Left hindlimb (tissue), 1 donor: ENCODE measurements at places on chromosomes 5 and 9.
A peak's percentile ranks its signal among the peaks of the same experiment; 100 is the strongest.

GRCh38 chr9:130751631-130752355, 58.2 kb downstream of the EXOSC2 start:
- DNase-seq: no peak

DNA sequence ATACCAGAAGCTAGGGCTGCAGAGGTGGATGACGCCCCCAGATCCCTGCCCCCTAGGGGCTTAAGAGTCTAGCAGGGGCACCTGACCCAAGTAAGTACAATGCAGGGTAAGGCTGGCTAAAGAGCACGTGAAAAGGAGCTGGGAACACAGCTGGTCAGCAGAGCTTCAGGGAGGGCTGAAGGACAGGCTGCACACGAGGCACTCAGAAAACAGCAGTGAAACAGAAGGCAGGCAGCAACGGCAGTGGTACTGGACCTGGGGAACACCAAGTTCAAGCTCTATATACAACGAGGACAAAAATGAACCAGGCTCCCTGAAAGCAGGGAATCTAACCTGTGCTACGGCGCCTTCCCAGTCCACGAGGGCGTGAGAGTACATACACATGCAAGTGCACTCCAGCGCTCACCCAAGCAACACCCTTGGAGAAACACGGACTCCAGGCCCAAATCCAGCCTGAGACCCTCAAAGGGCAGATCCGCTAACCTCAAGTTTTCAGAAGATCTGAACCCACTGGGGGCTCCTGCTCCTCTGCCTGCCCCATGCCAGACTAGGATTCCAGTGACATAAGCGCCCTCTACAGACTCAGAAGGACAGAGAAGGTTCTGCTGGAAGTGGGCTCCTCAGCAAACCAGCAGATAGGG, 57.4 kb downstream of the PSMB7 start:
- DNase-seq: no peak

DNA sequence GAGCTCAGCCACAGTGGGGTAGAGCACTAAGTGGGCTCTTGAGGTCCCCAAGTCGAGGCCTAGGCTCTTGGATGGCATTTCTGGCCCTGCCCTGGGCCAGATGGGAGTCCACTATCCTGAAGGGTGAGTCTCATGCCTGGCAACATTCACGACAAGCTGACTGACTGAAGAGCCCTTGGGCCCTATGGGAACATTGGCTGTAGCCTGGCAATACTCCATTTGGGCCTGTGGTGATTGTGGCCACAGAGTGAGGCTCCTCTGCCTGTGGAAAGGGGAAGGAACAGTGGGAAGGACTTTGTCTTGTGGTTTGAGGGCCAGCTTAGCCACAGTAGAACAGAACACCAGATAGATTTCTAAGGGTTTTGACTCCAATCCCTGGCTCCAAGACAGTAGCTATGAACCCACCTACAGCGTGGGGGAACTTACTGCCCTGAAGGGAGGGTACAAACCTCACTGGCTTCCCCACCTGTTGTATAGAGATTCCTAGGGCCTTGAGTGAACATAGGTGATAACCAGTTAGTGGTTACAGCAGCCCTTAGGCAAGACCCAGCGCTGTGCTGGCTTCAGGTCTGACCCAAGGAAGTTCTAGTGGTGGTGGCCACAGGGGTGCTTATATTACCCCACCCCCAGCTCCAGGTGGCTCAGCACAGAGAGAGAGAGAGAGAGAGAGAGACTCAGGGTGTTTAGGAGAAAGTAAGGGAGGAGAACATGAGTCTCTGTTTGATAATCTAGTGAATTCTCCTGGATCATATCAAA, 72.4 kb downstream of the KIAA0825 start:
- no peak for DNase-seq

DNA sequence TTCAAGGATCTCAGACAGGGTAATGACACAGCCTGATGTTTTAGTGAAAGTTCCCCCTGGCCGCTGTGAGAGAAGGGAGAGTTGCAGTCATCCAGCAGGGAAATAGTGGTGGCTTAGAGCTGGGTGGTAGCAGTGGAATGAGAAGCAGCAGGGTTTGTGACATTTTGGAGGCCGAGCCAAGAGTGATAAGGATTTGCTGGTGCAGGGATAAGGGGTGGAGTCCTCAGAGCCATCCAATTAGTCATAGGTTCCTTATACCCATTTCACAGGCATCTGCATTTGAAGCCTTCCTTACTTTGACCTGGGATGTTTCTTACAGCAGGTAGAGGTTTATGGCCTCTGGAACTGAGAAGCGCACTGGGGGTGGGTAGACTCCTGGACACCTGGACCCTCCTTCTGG, 12.8 kb downstream of the JADE2 start:
- no peak for DNase-seq

- DNase-seq: no peak
These were observed 81.6 kb downstream of the KCNIP1 start for GRCh38 chr5:170585273-170585948.

- DNase-seq: no peak
These were observed 303.0 kb downstream of the FBXL17 start for GRCh38 chr5:108078882-108079281.

GRCh38 chr9:136204838-136205706, at the start of gene LHX3:
Gene LHX3 (minus strand): TSS chr9:136205128. CDS start chr9:136205012, 116 bp downstream.
- no peak for DNase-seq

DNA sequence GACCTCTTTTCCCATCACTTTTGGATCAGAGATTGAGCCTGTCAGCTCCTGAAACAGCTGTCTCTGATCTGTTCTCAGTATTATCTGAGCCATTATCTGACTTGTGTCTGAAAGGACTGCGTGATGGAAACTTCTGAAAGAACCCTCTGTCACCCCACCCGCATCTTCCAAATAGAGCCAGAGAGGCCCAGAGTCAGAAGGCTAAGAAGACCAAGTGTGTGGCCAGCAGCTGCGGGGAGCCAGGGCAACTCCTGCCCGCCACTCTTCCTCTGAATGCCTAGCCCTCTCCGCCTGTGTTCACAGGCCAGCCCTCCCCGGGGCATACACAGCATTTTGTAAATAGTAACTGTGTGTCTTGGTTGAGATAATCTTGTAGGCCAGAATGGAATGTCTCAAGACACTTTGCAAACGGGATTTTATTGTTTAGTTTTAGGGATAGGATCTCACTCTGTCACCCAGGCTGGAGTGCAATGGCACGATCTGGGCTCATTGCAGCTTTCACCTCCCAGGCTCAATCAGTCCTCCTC, 92.7 kb downstream of the AOPEP start:
- peak; percentile 33 for DNase-seq

GRCh38 chr5:10505517-10506095, 58.3 kb upstream of the ANKRD33B start:
- DNase-seq: no peak

GRCh38 chr9:34426347-34427074, 31.9 kb downstream of the FAM219A start:
- no peak for DNase-seq

GRCh38 chr9:86405086-86405491, 50.9 kb upstream of the TUT7 start:
- DNase-seq: no peak

DNA sequence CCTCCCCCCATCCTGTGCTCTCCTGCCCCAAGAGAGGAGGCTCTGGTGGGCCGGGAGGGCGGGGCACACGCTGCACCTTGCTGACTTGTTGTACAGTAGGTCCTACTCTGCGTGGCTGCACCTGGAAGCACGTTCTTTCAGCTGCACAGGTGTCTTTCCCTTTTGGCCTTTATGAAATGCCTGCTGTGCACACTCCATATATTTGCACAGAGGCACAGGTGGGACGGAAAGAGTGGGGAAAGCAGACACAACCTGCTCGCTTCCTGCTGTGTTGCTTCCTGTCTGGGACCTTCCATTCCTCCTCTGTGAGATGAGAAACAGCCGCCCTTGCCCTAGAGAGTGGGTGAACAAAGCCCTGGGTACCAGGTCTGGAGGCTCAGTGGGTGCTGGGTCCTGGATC, 4.8 kb downstream of the USP20 start:
- no peak for DNase-seq

DNA sequence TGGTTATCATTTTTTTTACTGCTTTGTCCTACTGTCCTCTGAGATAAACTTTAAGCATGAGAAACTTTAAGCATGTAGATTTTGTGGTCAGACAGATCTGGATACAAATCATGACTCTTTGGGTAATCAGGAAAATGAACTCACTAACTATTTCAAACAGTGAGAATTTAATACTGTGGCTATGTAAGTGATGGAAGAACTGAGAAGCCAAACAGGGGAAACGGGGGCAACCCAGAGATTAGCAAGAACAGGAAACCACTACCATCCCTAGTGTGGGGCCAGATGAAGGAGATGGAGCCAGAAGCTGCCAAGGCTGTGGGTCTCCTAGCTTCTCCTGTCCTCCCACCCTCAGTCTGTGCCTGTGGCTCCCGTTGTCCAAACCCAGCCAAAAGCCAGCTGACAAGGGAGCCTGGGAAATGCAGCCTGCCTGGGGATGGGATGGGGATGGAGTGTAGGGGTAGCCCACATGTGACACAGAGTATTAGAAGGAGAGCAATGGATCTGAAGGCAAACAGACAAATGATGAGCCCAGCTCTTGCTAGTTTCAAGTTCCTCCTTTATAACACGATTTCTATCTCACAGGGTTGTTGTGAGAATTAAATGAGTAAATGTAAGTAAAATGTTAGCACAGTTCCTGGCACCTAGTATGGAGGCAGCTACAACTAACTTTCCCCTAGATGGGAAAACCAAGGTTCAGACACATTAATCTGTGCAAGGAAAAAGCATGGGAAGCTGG, 27.7 kb upstream of the CDC23 start:
- DNase-seq: no peak

DNA sequence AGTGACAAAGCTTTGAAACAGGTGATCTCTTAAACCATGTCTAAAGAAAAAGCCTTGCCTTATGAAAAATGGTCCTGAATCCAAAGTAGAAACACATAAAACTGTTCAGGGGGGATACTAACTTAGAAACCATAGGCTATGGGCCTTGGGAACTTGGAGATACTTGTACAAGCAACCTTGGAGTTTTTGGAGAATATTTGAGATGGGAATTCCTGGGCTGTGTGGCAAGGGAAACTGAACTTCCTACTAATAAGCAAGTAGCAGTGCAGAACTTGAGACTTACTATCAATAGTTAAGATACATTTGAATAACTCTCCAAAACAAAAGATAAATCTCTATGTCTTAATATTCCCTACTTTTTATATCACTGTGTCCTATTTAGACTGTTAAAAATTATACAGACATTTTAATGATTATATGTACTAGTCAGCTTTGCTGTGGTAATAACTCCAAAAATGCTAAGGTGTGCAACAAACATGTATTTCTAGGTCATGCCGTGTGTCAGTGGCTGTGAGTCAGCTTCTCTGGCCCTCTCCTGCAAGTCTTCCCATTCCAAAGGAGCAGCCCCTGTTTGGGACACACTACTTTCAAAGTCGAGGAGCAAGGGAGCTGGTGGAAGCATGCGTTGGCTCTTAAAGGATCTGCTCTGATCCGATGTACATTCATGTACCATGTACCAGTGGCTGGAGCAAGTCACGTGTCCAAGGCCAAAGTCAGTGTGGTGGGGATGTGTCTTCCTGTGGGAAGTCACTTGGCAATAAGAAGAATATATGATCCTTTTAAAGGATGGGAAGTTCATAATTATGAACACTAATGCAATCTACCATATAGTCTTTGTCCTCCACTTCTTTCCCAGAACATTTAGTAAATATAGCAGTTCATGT, 39.6 kb downstream of the SNX30 start:
- no peak for DNase-seq

GRCh38 chr5:93705896-93706295, 35.5 kb downstream of the POU5F2 start:
- no peak for DNase-seq

- DNase-seq: no peak
These were observed 56.0 kb upstream of the ZNF354A start for GRCh38 chr5:178786417-178786816.

- no peak for DNase-seq
These were observed 582.6 kb downstream of the CETN3 start for GRCh38 chr5:89826938-89827337.

DNA sequence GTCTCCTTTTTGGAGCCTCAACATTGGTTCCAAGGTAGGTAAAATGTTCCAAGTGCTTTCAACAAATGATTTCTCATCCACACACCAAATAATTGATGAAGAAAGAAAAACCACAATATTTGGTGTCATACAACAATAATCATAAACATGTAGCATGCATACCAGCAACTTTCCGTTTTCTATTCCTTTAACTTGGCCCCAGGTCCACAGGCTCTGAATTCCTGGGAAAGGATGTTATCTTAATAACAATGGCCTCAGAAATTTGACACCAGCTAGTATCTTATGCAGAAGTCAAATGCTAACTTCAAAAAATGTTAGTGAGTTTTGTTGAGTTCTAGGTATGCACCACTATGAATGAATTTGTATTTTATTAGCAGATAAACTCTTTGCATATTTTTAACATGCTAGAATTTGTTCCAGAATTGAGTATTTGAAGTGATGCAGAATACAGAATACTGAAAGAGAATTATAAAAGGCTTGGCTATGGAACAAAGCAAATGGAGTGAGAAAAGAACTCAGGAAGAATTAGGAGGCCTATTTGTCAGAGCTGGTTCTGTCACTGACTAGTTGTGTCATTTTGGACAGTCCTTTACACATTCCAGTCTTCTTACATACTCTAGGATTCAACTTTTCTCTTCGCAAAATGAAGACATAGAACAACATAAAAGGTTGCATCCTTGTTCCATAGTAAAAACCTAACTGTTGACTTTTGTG, 435.3 kb upstream of the TNC start:
- no peak for DNase-seq

DNA sequence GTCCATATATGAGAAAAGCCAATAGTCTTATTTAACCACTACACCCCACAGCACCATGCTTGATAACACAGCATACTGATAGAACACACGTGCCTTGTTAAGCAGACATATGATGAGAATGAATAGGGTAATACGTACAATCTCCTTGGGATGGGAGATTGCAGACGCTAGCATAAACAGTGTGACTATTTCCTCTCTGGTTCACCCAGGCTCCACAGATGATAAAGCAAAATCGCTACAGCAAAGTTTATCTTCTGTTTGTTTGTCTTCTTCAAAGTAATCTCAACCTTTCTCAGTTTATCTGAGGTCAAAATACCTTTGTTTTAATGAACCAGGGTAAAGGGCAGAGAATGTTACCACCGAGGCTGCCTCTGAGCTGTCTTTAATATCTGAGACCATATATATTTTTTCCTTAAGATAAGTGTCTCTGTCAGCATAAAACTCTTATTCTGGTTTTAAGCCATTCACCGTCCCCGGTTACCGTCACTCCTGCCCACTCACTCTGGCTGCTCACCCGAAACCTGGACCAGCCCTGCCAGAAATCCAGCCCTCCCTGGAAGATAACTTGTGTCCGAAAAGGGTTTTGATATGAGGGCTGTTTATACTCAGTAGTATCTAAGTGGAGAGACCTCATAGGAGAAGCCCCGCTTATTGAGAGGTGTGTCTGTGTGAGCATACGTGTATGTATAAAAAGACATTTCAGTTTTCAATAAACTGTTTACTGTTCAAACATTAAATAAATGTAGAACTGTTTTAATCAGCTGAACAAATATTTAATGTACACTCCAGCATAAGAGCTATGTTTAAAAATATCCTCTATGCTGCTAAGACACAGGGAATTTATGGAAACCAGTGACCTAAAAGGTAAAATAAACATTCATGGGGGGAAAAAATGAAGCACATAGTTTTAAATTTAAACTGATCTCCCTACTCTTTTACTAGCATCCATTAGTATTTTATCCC, 465.4 kb downstream of the RASEF start:
- no peak for DNase-seq
